Common myeloid progenitor, CD34-positive (primary cell): ENCODE measurements at places on chromosomes 11 and 22.

- no peak for DNase-seq
Observed at GRCh38 chr22:37230673-37231405, 13.2 kb downstream of the RAC2 start.

GRCh38 chr11:100823360-100823759 is 136.3 kb downstream of the ARHGAP42 start:
- DNase-seq: no peak

DNA sequence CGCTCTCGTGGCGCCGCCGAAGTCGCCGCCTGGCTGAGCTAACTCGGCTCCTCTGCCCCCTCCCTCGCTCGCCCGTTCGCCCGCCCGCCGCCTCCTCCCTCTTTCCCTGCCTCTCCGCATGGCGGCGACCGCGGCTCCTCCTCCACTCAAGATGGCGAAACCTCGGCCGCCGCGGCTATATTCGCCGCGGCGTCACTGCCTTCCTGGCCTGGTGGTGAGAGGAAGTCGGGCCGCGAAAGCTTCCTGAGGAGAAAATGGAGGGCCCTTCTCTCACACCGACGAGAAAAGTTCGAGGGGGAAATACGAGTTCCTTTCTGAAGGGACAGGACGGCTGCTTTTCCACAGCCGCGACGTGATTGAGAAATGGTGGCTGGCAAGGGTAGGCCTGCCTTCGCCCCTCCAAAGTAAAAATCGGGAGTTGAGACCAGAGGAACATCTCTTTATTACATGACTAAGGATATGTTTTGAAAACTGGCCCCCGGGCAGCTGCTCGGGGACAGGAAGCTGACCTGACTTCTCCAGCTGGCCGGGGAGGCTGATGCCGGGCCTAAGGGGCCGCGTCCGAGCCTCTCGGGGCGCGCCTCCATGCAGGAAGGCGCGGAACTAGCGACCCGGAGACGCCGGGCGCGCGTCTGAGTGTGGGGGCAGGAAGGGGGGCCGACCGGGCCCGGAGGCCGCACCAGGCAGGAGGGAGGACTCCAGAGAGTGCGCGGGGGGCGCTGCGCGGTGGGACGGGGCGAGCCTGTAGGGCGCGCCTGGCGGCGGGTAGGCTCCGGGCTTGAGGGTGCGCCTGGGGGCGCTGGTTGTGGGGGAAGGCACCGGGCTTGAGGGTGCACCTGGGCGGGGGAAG is at the start of gene DDX6:
TSS of gene DDX6 (minus strand) at position 54 of the 850 bp plus-strand sequence. CDS start 4,913 bp downstream, outside the sequence.
- DNase-seq: peak; percentile 91

DNA sequence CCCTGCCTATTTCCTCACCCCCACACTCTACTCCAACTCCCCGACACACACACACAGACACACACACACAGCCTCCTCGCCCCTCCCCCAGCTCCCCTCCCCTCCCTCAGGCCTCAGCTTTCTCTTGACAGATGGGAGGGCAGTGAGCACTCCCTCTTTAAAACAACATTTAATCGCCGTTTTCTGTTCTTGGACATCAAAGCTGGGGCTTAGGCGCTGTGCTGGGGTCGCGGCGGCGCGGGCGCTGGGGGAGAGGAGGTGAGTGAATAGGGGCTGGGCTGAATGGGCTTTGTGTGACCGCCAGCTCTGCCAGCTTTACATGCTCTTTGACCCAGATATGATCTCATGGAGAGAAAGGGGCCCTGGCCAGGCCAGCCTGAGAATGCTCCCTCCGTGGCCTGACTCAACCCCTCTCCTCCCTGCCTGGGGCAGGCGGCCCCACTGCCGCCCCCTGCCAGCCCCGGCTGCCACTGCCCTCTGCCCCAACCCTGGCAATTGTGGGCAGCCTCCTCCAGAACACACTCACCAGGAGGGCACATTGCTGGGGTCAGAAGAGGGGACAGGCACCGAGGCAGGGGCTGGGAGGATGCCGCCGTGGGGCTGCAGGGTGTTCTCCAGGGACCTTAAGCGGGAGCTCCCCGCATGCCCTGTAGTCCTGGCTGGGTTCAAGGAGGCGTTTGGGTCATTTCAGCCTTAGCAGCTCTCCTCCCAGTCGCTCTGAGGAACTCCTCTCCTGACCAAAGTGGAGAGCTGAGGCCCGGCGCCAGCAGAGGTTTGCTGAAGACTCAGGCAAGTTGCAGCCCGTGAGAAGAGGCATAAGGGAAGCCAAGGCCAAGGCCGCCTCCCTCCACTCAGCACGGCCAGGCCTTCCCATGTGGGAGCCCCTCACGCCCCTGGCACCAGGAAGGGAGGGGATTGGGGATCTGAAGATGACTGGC is 38.3 kb upstream of the NNMT start:
- DNase-seq: no peak

DNA sequence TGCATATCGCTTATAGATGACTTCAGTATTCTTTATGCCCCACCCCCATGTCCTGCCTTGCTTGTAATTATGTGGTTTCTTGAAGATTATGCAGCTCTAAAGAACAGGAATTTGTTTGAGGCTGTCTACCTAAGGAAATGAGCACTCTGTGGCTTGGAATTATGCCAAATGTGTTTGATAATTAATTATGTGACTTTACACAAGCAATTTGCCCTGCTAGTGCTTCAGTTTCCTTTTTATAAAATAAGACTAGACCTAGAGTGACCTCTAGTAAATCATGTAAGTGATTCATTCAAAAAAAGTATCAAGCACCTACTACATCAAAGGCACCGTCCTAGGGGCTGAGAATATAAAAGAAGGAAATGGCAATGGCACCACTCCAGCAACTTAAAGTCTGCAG is 491.5 kb upstream of the KIRREL3 start:
- DNase-seq: peak; percentile 45
